ENCODE measurements at places on chromosomes 1 and 21.

DNA sequence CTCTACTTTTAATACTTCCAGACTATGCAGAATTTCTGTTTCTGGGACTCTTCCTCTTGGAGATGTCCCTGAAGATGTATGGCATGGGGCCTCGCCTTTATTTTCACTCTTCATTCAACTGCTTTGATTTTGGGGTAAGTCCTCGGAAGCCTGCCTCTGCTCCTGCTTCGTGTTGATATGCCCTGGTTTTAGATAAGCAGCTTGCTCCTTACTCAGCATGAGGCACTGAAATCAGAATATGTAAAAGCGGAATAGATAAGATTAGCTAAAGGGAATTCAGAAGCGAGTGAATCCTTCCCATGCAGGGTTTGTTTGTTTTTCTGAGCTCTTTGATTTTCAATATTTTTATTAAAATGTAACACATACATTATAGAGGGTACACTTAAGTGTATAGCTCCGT lies 234.7 kb downstream of the CACNA1E start:
- no peak for DNase-seq

- no peak for DNase-seq
These were observed 633 bp downstream of the THEMIS2 start for GRCh38 chr1:27872802-27873551.

- no peak for DNase-seq
These were observed 1.1 kb downstream of the PGD start for GRCh38 chr1:10400013-10400412.

DNA sequence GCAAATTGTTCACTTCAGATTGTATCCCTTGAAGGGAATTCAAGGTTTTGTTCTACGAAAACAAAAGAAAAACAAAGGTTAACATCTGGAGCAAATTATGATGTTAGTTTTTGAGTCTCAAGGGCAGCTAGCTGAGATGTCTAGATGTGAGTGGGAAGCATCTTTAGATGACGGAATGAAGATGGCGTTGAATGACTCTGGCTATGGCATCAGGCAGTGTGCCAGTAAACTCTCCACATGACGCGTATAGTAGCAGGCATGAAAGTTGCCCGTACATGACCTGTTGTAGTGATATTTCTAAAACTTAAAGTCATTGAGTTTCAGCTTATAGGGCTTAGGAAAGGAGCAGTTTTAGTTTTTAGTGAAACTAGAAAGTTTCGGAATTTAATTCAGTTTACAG lies 12.3 kb upstream of the SDC3 start:
- DNase-seq: no peak

GRCh38 chr1:58283388-58284224 lies 262.9 kb downstream of the OMA1 start:
- no peak for DNase-seq

- DNase-seq: no peak
These were observed 11.8 kb downstream of the PDPN start for GRCh38 chr1:13595411-13595810.

DNA sequence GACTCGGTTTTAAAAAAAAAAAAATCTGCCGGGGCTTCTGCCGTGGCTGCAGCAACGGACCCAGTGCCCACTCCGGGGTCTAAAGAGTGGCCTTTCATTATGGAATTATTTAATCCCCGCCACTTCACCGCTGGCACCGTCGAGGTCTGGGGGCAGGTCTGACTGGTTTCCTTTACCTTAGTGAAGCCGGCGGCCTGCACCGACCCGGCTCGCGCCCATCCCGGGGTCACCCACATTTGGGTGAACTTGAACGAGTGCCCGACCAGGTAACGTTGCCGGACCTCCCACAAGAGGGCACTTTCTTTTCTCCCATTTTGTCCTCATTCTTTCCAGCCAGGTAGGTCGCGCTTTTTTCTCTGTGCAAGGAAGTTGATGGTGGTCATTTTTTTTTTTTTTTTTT lies 4.3 kb downstream of the PRKCZ start:
- DNase-seq: no peak

DNA sequence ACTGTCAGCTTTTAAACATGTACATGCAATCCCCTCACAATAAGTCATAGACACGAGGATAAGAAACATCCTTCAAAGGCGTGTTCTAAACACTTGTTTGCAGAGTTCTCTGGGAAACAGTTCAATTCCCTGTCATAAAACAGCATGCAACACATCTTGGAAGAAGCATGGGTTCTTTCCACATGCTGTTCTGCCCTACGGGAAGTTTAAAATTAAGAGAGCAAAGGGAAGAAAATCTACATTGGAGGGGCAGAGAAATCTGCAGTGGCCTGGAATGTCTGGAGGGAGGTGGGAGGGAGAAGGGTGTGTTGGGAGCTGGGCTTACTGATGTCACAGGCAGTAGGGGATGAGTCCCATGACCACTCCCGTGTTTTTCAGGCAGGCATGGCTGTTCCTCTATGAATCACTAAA lies 98.3 kb upstream of the SLC2A1 start:
- no peak for DNase-seq

DNA sequence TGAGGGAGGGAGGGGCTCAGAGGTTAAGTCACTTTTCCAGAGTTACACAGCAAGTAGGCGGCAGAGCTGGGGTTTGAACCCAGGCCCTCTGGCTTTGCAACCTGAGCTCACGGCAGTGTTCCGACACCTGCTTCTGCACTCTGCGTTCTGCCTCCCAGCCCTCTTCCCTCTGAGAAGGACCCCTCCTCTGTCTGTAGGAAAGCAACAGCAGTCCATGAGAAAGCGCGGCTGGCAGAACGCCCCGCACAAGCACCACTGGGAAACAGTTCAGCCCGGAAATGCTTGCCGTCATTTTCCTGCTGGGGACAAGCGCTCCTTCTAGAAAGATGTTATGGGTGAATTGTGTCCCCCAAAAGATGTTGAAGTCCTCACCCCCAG lies 241.1 kb downstream of the NPHP4 start:
- no peak for DNase-seq

DNA sequence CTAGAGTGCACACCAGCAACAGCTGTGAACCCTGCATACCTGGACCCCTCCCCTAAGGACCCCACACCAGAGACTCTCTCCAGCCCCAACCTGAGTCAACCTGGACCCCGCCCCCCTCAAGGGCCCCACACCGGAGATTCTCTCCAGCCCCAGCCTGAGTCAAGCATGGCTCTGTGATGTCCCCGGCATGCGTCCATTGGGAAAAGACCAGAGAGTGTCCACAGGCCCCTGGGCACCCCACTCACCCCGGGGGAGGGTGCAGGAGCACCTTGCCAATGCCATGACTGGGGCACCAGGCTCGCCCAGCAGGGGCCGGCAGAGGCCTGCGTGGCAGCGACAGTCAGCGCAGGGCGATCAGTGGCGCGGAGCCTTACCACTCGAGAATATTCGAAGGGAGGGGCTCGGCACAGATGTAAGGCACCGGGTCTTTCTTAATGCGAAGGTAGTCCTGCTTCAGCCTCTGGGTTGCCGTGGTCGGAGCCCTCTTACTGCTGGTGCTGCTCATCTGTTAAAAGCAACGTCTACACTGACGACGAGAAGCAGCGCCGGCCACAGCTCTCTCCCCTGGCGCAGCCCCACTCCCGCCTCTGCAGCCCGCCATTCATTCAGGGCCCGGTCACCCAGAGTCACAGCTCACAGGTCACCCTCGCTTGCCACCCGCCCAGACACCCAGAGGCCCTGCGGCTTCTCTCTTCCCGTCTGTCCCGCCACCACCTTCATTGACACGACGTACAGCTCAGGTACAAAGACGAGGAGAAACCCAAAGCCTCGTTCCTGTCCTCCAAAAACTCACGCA lies 6.0 kb downstream of the UBE2J2 start:
- DNase-seq: no peak
